Activated naive CD8-positive, alpha-beta T cell treated with anti-CD3 and anti-CD28 coated beads for 36 hours (primary cell): ENCODE measurements at places on chromosomes 11 and 22. TPM values are rescaled to one million over a fixed set of nuclear protein-coding genes. Genes with fewer than 3 reads are reported as not detected.
A peak's percentile ranks its signal among the peaks of the same experiment; 100 is the strongest.

DNA sequence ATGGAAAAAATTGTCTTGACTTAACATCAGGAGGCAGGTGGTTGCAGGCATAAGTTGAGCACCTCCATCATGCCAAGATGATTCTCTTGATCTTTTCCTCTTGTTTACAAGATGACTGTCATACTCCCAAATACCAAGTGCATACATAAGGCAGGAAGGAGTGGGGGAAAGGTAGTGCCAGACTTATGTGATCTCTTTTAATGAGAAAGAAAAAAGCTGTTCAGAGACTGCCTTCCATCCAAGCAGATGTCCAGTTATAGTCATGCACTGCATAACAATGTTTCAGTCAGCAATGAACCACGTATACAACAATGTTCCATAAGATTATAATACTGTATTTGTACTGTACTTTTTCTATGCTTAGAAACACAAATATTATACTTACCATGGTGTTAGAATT is 135.7 kb downstream of the EHF start:
- H3K27ac ChIP-seq: no peak overlapping the region
- no peaks in the 10 kb centered on the region for H3K4me1 ChIP-seq
- H3K36me3 ChIP-seq: no peaks in the 10 kb centered on the region
- peaks cover 17% of the 10 kb centered on the region for H3K27me3 ChIP-seq
- DNase-seq: no peak

DNA sequence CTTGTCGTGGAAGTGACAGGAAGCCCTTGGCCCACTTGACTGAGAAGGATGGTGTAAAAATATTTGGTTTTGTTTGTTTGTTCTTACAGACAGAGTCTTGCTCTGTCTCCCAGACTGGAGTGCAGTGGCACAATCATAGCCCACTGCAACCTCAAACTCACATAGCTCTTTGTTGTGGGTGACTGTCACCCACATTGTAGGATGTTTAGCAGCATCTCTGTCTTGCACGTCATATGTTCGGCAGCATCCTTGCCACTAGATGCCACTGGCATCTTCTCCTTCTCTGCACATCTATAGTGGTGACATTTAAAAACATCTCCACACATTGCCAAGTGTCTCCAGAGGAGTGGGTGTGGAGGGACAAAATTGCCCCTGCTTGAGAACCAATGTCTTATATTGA is 56.8 kb downstream of the PRR5L start:
- H3K36me3 ChIP-seq: no peaks in the 10 kb centered on the region
- H3K4me3 ChIP-seq: no peak overlapping the region
- H3K27ac ChIP-seq: peak overlapping the region; percentile 64
- DNase-seq: peak; percentile 63
- H3K27me3 ChIP-seq: peaks cover 57% of the 10 kb centered on the region
- peaks cover 48% of the 10 kb centered on the region for H3K4me1 ChIP-seq

The REXO2 gene
- total RNA-seq: 68.9 TPM

DNA sequence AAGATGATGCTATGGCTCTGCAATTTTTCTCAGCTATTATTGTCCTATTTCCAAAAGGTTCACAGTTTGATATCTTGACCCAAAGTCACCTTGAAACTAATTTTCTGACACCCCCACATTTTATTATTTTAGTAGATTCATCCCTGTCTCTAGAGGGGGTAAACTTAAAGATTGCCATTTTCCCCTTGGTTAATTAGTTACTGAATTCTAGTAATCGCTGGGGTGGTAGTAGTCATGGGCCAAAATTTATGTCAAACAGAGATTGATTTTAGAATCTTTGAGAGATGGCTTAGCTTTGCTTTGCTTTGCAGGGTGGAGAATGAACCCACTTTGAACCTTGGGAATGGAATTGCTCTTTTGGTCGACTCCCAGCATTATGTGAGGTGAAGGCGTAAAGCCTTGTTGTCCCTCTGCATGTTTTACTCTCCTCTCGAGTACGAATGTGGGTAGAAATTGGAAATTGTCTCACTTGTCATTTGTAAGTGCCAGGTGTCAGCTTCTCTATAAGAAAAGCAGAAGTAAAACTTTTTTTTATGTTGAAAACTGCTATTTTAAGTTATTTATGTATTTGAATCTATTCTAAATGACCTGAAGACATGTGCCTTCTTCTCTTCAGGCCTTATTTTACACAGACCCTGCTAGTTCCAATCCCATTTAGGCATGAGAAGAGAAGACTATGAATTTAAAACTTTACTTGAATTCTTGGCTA is 42.4 kb upstream of the RCE1 start:
- no peak overlapping the region for H3K4me3 ChIP-seq
- no peak for DNase-seq
- no peak overlapping the region for H3K27ac ChIP-seq

DNA sequence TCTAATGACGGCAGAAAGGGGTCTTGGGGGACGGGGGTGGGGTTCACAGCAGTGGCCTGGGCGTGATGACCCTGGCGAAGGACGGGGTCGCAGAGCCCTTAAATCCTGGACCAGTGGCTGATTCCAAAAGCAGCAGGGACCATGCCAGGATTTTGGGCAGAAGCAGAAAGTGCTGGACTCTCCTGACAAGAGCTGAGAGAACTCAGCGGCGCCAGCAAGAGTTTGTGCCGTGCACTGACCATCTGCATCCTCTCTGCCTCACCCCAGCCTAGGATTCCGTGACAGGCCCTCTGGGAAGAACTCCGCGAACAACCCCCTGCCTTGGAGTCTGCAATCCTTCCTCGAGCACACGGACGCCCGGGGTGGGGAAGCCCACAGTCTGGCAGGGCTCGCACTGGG is 644 bp upstream of the NDUFV1 start:
- peaks cover 14% of the 10 kb centered on the region for H3K36me3 ChIP-seq
- H3K4me1 ChIP-seq: peaks cover 11% of the 10 kb centered on the region
- peaks cover 15% of the 10 kb centered on the region for H3K27me3 ChIP-seq
- DNase-seq: no peak
- peak overlapping the region; percentile 94 for H3K4me3 ChIP-seq
- peak overlapping the region; percentile 71 for H3K27ac ChIP-seq

DNA sequence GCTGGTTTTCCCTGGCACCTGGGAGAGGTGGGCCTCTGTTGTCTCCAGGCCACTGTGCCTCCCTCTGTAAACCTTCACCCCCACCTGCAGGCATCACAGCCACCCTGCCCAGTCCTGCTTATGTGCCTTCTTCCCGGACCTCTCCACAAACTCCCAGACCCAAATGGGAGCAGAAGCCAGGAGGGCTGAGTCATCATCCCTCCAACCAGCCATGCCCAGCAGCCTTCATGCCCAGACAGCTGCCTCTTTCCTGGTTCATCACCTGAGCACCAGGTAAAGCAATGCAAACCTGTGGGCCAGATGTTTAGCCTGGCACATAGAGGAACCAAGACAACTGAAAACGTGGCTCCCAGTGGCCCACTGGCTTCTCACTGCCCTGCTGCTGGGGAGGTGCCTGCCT is 2.1 kb upstream of the TMPRSS4 start:
- H3K4me3 ChIP-seq: no peak overlapping the region
- DNase-seq: no peak
- no peaks in the 10 kb centered on the region for H3K27me3 ChIP-seq

GRCh38 chr22:41001722-41002122 is 50.5 kb downstream of the RBX1 start:
- no peaks in the 10 kb centered on the region for H3K36me3 ChIP-seq
- no peak overlapping the region for H3K27ac ChIP-seq
- no peak overlapping the region for H3K4me3 ChIP-seq
- H3K4me1 ChIP-seq: no peaks in the 10 kb centered on the region

GRCh38 chr11:113571531-113571930 is 96.3 kb upstream of the DRD2 start:
- no peak overlapping the region for H3K4me3 ChIP-seq
- DNase-seq: no peak
- H3K27me3 ChIP-seq: peaks cover 11% of the 10 kb centered on the region

GRCh38 chr11:61293867-61294716 is 1.0 kb downstream of the VWCE start:
- H3K27me3 ChIP-seq: no peaks in the 10 kb centered on the region
- H3K4me1 ChIP-seq: peaks cover 38% of the 10 kb centered on the region
- H3K4me3 ChIP-seq: peak overlapping the region; percentile 89

The RPL3 gene
- 3,255 TPM for total RNA-seq

The PHETA2 gene
- total RNA-seq: 2.1 TPM

GRCh38 chr11:9138612-9139579 is 47.5 kb upstream of the SCUBE2 start:
- H3K36me3 ChIP-seq: peaks cover 11% of the 10 kb centered on the region
- H3K4me3 ChIP-seq: no peak overlapping the region
- H3K4me1 ChIP-seq: peaks cover 8% of the 10 kb centered on the region
- DNase-seq: no peak
- no peaks in the 10 kb centered on the region for H3K27me3 ChIP-seq

DNA sequence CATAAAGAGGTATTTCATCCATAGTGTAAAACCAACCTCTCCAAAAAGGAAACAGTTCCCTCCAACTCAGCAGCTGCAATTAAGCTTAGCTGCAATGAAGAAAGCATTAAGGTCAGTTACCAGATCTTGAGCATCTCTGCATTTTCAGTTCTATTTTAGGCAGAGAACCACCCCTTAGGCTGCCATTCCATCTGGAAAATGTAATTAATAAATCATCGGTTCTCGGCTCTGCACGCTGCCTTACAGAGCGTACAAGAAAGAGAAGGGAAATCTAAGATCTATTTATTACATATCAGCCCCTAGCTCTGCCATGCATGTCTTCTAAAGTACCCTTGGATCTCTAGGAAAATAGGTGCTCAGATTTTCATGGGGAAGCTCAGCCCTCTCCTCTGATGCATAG is 71.5 kb downstream of the RCN1 start:
- no peaks in the 10 kb centered on the region for H3K36me3 ChIP-seq
- H3K4me1 ChIP-seq: peaks cover 3% of the 10 kb centered on the region
- no peak overlapping the region for H3K4me3 ChIP-seq
- H3K27ac ChIP-seq: no peak overlapping the region
- no peaks in the 10 kb centered on the region for H3K27me3 ChIP-seq

DNA sequence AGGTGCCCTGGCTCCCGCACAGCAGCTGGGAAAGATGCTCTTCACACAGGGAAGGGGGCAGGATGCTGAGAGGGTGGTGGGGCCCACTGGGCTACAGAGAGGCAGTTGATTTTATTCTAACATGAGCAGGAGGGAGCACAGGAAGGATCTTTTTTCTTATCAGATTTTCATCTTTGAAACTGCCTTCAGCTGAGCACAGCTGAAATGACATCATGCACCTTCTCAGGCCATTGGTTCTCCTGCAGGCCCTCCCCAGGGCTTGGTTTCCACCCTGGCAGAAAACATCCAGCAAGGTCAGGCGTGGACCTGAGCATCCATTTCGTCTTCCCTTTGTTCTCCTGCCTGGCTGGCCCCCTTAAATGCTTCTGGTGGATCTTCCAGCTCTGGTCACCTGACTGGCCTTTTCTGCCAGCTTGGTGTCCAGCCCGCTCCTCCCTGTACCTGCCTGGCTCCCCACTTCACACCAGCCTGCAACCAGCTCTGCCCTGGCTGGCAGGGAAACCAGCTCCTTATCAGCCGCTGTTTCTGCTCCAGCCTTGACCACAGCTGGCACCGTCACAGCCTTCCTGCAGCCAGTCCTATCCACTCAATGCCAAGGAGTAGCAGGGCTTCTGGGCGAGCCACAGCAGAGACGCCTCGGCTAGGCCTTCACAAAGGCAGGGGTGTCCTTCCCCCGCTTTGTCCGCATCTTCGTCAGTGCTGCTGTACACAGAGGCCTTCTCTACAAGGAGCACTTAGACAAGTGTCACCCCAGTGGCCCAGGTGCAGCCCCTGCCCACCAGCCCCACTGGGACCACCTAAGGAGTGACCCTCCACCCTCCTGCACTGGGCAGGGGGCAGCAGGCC is 36.5 kb downstream of the TOM1 start:
- H3K4me3 ChIP-seq: no peak overlapping the region
- H3K4me1 ChIP-seq: peaks cover 14% of the 10 kb centered on the region
- H3K27ac ChIP-seq: no peak overlapping the region
- no peaks in the 10 kb centered on the region for H3K27me3 ChIP-seq

- H3K27ac ChIP-seq: no peak overlapping the region
- H3K4me1 ChIP-seq: no peaks in the 10 kb centered on the region
- no peaks in the 10 kb centered on the region for H3K27me3 ChIP-seq
- no peak overlapping the region for H3K4me3 ChIP-seq
These were observed 326.9 kb downstream of the CTTN start for GRCh38 chr11:70725278-70725677.

GRCh38 chr11:70072461-70072860 is 5.7 kb upstream of the ANO1 start:
- H3K4me3 ChIP-seq: no peak overlapping the region
- H3K27ac ChIP-seq: no peak overlapping the region
- H3K36me3 ChIP-seq: no peaks in the 10 kb centered on the region
- DNase-seq: no peak
- peaks cover 4% of the 10 kb centered on the region for H3K4me1 ChIP-seq

The SYT8 gene
- not detected for total RNA-seq

- no peak for DNase-seq
- H3K27ac ChIP-seq: no peak overlapping the region
- H3K27me3 ChIP-seq: no peaks in the 10 kb centered on the region
These were observed 15.3 kb downstream of the TAB1 start for GRCh38 chr22:39414886-39415285.

The FGF19 gene
- not detected for total RNA-seq

GRCh38 chr22:24807284-24807950 is 1.4 kb downstream of the SGSM1 start:
- peaks cover 13% of the 10 kb centered on the region for H3K27me3 ChIP-seq
- DNase-seq: no peak
- no peak overlapping the region for H3K4me3 ChIP-seq
- H3K36me3 ChIP-seq: no peaks in the 10 kb centered on the region
- no peak overlapping the region for H3K27ac ChIP-seq
- H3K4me1 ChIP-seq: no peaks in the 10 kb centered on the region

DNA sequence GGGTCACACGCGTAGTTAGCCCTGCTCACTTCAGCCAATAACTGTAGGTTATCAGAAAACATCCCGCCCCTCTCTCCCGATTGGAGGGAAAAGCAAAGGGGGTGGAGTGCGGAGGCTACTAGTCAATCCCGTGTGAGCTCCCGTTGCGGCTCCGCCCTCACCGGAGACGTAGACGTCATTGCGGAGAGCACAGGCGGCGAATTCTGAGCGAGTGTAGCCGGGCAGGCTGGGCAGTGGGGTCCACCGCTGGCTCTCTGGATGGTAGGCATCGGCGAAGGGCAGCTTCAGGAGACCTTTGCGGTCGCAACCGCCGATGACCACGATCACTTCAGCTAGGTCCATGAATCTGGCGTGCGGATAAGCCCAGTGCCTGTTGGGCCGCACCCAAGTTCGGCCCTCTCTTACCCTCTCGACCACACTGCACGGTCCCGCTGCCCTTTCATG is 4.7 kb downstream of the KLHL35 start:
- peaks cover 6% of the 10 kb centered on the region for H3K36me3 ChIP-seq
- H3K27ac ChIP-seq: no peak overlapping the region
- peaks cover 52% of the 10 kb centered on the region for H3K27me3 ChIP-seq

- H3K27ac ChIP-seq: no peak overlapping the region
- H3K36me3 ChIP-seq: no peaks in the 10 kb centered on the region
- peaks cover 4% of the 10 kb centered on the region for H3K27me3 ChIP-seq
These were observed 39.8 kb downstream of the MPPED2 start for GRCh38 chr11:30546334-30546733.

GRCh38 chr11:19903620-19904069 is 191.0 kb downstream of the NAV2 start:
- peaks cover 9% of the 10 kb centered on the region for H3K27me3 ChIP-seq
- no peak overlapping the region for H3K4me3 ChIP-seq
- no peaks in the 10 kb centered on the region for H3K36me3 ChIP-seq
- DNase-seq: peak; percentile 36

The NXPE2 gene
- not detected for total RNA-seq
